ENCODE measurements at places on chromosomes 7 and 10.

- no peak for DNase-seq
Measured at GRCh38 chr10:120433141-120433540, 23.9 kb upstream of the PLPP4 start.

DNA sequence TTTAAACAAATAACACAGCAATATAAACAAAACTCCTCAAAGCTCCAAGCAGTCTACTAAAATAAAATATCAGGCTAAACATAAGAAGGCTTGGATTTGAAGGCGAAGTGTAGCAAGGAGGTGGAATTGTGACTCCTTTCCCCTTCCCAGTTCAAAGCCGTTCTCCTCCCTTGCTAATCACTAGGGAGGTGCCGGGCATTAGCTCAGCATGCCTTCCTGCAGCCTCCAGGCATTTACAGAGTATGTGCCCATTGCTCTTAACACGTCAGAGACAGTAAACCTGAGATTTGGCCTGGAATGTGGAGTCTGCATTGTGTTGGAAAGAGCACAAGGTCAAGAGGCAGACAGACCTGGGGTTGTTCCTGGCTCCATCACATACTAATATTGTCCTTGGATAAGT lies 15.6 kb downstream of the CNNM1 start:
- no peak for DNase-seq

GRCh38 chr10:3776796-3777571 lies 8.0 kb downstream of the KLF6 start:
- peak; percentile 78 for DNase-seq

DNA sequence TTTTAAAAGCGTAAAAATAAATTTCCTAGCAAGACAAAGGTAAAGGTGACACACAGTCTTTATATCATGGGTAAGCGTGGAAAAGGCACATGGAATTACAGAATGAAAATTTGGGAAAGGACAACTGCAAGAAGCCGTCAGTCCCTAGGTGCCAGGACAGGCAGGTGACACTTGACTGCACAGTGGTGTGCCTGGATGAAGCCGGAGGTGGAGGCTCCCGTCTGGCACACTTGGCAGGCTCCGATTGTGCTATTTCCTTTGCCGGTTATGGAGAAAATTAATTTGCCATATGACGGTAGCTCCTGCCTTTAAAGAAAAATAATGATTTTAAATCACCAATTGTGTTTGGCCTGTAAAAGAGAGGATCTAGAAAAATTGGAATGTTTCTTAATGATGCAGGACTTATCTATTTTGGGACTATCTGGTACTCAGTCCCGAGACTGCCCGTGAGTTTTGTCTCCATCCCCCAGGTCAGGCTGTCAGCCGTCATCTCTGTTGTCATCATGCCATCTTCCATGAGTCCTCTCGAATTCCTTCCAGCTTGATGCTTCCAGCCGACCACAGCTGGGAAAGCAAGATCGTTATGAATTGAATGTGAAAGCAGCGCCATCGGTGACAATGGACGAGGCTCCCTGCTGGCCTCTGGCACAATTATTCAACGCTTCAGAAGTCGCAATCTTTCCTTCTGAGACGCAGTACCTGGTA lies 56.2 kb upstream of the MGMT start:
- peak; percentile 3 for DNase-seq

- DNase-seq: no peak
Measured at GRCh38 chr10:88515235-88515634, 67.9 kb downstream of the RNLS start.

GRCh38 chr10:11642566-11642965 lies 31.1 kb upstream of the USP6NL start:
- DNase-seq: no peak

GRCh38 chr7:66627881-66628360 lies 760 bp upstream of the KCTD7 start:
- no peak for DNase-seq

DNA sequence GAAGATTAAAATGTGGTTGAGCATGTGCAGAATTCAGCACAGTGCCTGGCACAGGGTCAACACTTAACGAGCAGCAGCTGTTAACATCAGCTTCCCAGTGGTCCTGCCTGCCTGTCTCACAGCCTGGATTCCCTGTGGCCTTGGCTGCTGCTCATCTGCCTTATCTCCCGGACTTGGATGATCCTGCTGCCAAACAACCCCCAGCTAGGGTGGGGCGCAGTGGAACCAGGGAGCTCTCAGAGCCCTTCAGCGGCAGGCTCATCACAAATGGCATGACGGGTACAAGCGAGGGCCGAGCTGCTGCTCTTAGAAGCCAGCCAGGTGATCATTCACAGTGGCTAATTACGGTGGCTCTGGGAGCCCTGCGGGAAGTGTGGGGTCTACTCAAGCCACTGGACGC lies 13.0 kb upstream of the SMARCD3 start:
- DNase-seq: no peak

DNA sequence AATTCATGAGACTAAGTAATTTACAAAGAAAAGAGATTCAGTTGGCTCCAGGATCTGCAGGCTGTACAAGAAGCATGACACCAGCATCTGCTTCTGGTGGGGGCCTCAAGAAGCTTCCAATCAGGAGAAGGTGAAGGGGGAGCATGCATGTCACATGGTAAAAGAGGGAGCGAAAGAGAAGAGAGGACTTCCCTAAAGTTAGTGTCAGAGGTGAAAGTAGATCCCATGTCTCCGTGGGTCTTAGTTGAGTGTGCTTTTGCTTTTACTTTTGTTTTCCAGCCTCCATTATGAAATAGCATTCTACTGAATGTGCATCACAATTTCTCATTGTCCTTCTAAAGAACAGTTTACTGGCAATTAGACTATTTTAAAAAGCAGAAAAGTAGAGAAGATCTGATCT lies 213.6 kb upstream of the FZD1 start:
- no peak for DNase-seq

DNA sequence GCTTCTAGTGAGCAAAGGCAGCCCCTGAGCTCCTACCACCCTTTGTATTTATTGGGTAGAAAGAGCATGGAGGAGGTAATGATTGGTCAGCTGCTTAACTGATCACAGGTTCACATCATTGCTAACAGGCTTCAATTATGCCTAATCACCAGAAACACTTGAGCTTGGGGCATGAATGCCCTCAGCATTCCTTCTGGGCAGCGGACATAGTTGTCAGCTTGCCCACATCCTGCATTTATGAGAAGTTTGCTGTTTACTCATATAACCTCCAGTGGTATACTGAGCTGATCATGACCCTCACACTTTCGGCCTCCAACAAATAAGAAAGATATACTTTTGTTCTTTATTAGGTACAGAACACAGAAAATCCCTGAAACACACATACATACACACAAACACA lies 140.3 kb upstream of the ODAD2 start:
- DNase-seq: no peak

GRCh38 chr7:85226361-85227085 lies 39.7 kb upstream of the SEMA3D start:
- no peak for DNase-seq

GRCh38 chr10:76393875-76394706 lies 962.7 kb downstream of the LRMDA start:
- DNase-seq: no peak

GRCh38 chr7:70660154-70660818 lies 471.7 kb upstream of the GALNT17 start:
- DNase-seq: no peak

- no peak for DNase-seq
Measured at GRCh38 chr10:69810675-69811397, 9.1 kb downstream of the COL13A1 start.

- DNase-seq: no peak
Measured at GRCh38 chr10:131974034-131974817, 7.5 kb downstream of the BNIP3 start.

DNA sequence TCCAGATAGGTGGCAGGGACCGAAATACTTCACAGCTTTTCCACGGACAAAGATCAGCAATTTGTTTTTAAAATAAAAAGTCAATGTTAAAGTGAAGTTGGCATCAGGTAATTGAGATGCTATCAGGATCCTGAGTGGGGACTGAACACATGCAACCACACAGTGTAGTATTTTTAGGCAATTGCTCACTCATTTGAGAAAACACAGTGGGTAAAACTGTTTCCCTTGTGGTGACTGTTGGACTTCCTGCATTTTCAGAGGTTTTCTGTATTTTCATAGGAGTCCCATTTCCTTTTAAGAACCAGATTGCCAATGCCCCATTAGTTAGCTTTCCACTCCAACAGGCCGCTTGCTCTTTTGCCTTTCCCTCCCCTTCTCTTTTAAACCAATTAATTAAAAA lies 159.5 kb upstream of the ZNF32 start:
- no peak for DNase-seq

DNA sequence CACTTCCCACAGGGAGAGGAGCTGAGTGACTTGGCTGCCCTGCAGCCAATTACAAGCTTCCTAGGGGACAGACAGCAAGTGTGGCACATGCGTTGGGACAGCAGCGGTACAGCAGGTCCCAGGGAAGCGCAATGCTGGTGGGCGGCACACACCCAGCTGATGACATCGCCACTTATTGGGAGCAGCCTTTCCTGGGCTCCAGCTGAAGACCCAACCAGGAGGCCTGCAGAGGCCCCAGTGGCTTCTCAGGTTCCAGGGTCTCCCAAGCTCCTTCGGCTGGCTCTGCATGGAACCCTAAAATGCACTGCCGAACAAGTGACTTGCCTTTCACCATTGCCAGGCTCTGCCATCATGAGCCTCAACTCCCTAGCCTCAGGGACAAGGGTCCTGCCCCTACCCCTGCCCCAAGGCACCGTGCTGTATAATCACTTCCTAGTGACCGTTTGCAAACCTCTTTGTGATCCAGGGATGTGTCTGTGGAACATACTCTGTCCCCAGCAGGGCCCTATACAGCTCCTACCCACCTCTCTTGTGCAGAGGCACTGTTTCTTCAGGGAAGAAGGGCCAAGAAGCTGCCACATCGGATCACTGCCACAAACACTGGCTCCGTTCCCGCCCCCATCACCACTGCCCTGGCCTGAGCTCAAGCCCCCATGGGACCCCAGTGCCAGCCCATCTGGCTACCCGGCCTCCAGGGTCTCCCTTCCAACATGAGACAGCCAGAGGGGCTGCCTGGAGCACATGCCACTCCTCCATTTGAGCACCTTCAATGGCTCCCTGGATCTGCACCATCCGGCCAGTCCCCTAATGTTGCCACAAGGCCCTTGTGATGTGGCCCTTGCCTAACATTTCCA lies 19.3 kb upstream of the SLIT1 start:
- no peak for DNase-seq

DNA sequence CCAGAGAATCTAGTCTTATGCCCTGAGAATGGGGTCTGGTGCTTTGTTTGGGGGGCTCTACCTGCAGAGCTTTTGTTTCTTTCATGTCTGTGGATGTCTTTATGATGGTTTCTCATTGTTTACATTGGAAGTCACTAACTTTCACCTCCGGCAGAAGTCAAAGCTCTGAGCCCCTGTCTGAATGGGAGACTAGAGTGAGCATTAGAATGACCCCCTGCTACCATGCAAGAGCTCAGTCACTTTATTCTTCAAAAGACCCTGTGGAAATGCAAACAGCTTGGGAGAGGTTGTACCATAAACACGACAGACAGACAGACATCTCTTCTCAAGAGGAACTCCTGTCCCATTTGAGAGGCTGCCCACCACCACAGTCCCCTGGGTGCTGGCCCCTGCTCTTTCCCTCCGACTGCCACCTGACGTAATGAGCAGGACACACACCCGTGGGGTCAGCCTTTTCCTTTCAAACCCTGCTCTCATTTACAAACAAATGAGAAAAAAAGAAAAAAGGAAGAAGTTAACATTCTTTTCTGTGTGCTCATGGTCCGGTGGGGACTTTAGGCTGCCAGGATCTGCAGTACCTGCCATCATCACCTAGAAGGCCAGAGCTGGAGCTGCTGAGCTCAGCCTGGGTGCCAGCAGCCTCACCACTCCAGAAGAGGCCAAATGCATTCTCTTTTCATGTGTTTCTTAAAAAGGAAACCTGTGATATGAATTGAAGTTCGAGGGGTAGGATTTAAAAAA lies 91.6 kb downstream of the FZD1 start:
- DNase-seq: no peak

DNA sequence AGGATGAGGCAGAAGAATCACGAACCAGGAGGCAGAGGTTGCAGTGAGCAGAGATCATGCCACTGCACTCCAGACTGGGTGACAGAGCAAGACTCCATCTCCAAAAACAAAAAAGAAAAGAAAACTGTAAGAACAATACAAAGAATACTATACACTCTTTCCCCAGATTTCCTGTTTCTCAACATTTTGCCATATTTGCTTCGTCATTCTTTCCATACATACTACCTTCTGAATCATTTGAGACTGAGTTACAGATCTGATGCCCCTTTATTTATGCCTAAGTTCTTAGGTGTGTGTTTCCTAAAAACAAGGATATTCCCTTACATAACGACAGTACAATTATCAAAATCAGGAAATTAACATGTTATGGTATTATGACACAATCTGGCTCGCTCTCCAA lies 168.4 kb upstream of the CELF2 start:
- DNase-seq: no peak

DNA sequence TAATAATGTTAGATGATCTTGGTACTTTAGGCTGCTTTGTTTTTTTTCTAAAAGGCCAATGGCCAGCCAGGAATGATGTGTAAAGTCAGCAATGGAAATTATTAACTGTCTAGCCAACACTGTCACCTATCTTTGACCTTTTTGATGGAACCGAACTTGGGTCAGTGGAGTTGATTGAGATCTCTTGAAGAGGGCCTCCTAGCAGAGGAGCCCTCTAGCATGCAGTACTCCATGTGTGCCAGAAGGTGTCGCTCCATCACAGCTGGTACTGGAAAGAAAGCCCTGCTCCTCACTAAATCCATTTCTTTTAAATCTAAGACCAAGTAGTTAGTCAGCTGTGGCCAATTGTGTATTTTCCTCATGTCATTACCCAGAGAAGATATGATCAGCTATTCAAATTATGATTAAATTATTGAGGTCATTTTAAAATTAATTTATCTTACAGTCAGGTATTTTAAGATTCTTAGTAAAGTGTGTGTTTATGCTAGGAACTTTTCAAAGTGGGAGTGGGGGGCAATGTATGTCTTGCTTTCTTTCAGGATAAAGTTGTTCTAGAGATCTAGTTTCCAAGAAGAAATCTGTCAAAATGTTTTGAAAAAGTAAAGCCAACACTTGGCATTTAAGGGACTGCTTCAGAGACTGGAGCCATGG lies 33.1 kb upstream of the CROT start:
- peak; percentile 63 for DNase-seq

DNA sequence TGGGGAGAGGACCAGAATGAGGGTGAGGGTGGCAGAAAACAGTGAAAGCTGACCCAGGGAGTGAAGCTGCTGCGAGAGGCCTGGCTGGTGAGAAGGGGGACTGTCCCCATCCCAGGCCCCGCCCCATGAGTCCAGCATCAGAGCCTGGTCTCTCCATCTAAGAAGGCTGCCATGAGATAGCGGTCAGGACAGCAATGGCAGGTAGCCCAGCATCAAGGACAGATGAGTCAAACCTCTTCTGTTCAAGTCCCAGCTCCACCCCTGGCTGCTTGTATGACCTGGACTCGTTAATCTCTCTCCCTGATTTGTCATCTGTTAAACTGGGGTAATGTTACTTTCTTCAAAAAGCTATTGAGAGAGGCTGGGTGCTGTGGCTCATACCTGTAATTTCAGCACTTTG lies 22.2 kb downstream of the GPNMB start:
- no peak for DNase-seq

- DNase-seq: peak; percentile 36
Measured at GRCh38 chr7:128065872-128066271, 34.6 kb upstream of the LRRC4 start.

Data from colonic mucosa (tissue), 4 donors.